ENCODE measurements at places on chromosomes 5 and 9. TPM values are rescaled to one million over a fixed set of nuclear protein-coding genes. Genes with fewer than 3 reads are reported as not detected.

GRCh38 chr5:79619854-79620253 is 7.6 kb downstream of the TENT2 start:
- no peak for DNase-seq
- no peak overlapping the region for H3K4me3 ChIP-seq
- peak overlapping the region; percentile 12 for H3K27ac ChIP-seq
- H3K4me1 ChIP-seq: peaks cover 2% of the 10 kb centered on the region
- H3K27me3 ChIP-seq: no peaks in the 10 kb centered on the region

GRCh38 chr9:7166074-7166473 is 408.3 kb downstream of the KDM4C start:
- no peaks in the 10 kb centered on the region for H3K27me3 ChIP-seq
- no peaks in the 10 kb centered on the region for H3K36me3 ChIP-seq
- peaks cover 2% of the 10 kb centered on the region for H3K4me1 ChIP-seq
- H3K27ac ChIP-seq: no peak overlapping the region

DNA sequence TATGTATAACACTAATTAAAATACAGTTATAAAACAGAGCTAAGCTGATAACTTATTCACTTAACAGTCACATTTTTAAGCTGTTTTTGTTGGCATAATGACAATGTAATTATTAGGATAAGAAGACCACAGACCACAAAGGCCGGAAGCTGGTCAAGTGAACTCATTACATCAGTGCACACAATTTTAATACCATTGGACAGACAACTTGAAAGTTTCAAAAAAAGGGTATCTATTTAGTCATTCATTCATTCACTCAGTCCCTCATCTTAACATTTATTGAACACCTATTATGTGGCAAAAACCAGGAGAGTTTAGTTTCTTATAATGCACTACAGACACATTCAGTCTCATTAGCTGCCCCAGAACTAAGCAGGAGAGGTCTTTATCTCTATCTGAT is 11.6 kb downstream of the ERP44 start:
- H3K27ac ChIP-seq: no peak overlapping the region
- no peak for DNase-seq
- peaks cover 8% of the 10 kb centered on the region for H3K4me1 ChIP-seq
- H3K4me3 ChIP-seq: no peak overlapping the region
- no peaks in the 10 kb centered on the region for H3K27me3 ChIP-seq
- H3K36me3 ChIP-seq: no peaks in the 10 kb centered on the region

DNA sequence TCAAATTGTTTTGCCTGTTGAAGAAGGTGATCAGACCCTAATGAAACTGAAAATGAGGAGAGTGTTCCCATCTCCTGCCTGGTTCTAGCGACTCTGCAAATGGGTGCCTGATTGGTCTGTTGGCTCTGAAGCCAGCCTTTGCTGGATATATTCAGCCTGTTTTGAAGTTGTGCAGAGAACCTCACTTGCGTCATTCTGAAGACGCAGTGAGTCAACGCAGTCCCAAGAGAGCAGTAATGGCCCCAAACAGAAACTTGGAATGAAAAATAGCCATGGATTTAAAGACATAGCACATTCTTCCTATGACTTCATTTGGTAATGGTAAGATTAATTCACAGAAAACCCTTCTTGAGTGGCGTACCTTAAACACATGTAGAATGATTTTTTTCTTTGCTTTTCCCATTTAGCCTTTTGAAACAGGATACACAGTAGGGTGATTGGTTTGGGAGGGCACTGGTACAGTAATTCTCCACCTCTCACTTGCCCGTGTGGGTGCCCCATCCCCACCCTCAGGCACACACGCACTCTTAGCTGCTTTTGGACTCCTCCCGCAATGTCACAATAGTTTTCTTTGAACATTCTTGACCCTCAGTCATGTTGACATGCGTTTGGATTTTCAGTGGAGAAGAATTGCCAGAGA is 54.1 kb upstream of the ABL1 start:
- no peak overlapping the region for H3K4me3 ChIP-seq
- peak overlapping the region; percentile 44 for H3K27ac ChIP-seq
- peaks cover 13% of the 10 kb centered on the region for H3K36me3 ChIP-seq
- peaks cover 11% of the 10 kb centered on the region for H3K4me1 ChIP-seq
- DNase-seq: no peak
- peaks cover 2% of the 10 kb centered on the region for H3K27me3 ChIP-seq

- no peak for DNase-seq
- no peak overlapping the region for H3K27ac ChIP-seq
- H3K4me1 ChIP-seq: peaks cover 13% of the 10 kb centered on the region
- no peaks in the 10 kb centered on the region for H3K27me3 ChIP-seq
- H3K4me3 ChIP-seq: no peak overlapping the region
Observed at GRCh38 chr9:112544477-112544876, 57.9 kb downstream of the KIAA1958 start.

DNA sequence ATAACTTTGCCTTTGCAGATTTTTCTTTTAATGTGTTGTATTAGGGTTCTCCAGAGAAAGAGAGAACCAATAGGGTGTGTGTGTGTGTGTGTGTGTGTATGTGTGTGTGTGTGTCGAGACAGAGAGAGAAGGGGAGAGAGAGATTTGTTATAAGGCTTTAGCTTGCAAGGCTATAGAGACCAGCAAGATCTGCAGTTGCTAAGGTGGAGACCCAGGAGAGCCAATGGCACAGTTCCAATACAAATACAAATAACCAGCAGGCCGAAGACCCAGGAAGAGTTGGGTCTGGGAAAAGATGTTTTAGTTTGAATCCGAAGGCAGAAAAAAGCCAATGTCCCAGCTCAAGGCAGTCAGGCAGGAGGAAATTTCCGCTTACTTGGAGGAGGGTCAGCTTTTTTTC is 23.0 kb downstream of the TMOD1 start:
- H3K36me3 ChIP-seq: no peaks in the 10 kb centered on the region
- DNase-seq: no peak
- no peak overlapping the region for H3K4me3 ChIP-seq
- H3K27ac ChIP-seq: no peak overlapping the region

RANBP3L gene
- total RNA-seq: not detected

PCA3 gene
- total RNA-seq: 0.62 TPM

C5orf52 gene
- total RNA-seq: not detected

RBM27 gene
- 15.2 TPM for total RNA-seq
